LHCN-M2 (cell line): ENCODE measurements at places on chromosomes 13 and 19.

DNA sequence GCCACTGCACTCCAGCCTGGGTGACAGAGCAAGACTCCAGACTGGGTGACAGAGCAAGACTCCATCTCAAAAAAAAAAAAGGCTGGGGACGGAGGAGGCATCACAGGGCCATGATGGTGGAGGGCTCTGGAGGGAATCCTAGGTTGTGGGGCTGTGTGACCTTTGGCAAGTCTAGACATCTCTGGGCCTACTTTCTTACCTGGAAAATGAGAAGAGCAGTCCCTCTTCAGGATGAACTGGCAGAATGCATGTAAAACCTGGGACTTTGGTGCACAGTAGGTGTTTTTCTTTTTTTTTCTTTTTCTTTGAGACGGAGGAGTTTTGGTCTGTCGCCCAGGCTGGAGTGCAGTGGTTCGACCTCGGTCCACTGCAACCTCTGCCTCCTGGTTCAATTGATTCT is 13.7 kb downstream of the CIB3 start:
- DNase-seq, result no peak

- DNase-seq, result no peak
Observed at GRCh38 chr13:92849381-92849780, 377.2 kb upstream of the GPC6 start.

DNA sequence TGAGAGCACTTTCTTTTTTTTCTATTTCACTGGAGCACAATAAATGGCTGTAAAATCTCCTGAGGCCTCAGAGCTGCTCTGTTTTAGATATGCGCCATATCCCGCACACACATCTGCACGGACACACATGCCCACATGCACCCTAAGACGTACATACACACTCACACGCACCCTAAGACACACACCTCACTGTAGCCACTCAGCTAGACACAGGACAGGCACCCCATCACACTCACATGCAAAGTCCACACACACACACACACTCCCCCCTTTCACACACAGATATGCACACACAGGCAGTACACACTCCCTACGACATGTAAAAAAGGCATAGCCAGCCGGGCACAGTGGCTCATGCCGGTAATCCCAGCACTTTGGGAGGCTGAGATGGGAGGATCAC is 8.8 kb downstream of the ELOF1 start:
- no peak for DNase-seq

DNA sequence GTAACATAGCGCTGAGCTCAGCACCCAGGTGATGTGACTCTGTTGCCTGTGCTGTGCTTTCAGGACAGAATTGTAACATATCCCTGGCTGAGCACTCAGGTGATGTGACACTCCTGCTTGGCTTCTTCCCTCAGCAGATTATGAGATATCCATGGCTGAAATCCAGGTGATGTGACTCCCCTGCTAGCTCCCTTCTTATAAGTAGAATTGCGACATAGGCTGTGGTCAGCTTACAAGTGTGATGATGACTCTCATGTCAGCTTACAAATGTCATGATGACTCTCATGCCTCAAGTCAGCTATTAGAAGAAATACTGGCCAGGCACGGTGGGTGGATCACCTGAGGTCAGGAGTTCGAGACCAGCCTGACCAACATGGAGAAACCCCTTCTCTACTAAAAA is 14.3 kb upstream of the ZNF429 start:
- DNase-seq, result no peak

DNA sequence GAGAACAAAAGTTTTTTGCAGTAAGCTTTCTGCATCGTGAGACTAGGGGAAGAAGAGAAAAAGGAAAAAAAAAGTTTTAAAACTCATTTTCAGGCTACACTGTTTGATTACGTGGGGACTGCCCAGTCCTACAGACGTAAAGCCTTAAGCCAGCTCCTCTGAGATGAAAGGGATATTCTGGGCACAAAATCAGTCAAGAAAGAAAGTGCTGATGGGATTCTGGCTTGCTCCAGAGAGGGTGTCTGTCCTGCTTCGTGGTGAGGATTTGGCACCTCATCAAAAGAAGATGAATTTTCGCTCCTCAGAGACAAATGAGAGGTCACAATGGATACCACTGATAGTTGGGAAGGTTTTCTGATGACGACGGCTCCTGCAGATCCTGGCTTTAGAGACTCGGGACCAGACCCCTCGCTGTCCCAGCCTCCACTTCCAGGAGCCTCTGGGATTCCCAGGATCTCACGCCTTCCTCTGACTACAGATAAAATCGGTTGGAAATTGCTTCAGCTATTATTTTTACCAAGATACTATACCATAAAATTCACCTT is 9.7 kb downstream of the TEX29 start:
- no peak for DNase-seq

DNA sequence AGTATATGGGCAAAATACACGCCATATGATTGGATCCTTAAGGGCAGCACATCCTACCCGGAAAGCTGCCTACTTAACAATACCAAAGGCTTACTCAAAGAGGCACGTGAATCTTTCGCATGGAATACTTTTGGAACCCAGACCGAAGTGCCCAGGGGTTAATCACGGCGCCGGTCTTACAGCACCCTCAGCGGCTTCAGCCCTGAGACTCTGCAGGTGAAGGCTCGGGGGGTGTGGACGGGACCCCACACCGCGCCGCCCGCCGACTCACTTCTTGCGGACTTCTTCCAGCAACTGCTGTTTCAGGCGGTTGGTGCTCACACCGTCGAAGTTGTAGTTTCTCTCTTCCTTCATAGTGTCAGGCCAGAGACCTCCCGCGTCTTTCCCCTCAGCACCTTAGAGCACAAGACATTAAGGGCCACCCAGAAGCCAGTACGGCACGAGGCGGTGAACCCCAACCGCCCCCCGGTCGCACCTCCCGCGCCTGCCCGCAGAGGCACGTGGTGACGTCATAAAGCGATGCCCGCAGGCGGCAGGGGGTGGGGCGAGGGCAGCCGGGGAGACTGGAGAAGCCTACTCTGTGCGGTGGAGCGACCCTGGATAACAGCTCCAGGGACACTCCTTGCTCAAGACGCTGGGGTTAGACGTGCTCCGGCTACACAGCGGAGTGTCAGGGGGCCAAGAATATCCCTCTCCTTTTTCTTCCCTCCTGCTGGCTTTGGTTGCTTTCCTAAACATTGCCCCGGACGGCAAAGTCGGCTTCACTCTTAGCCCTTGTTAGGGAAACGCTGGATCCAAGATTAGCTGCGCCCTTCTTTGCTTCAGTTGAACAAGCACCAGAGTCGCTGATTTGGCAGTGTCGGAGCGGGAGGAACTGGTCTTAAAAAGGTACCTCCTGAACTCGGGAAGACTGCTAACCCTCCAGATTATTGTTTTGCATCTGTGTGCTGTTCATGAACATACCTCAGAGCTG is at the start of gene CCDC169:
TSS of gene CCDC169 (minus strand) at position 449 of the 973 bp plus-strand sequence. CDS start at position 354, 95 bp downstream.
- peak; percentile 76 for DNase-seq

GRCh38 chr13:110310541-110311442 is 3.7 kb downstream of the COL4A2 start:
- no peak for DNase-seq

DNA sequence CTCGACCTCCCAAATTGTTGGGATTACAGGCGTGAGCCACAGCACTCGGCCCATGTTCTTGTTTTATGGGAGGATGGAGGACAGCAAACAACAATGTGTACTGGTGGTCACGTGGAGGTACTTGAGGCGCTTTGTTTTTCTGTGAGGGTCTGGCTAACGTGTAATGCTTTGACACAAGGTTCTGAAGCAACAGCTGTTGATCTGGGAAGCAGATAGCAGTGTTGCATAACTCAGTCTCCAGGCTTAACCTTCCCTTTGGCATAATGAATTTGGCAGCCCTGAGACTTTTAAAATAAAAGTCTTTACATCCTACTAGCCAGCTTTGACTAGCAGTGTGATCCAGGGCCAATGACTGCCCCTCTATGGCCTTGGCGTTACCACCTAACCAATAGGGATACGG is 6.9 kb upstream of the ZNF580 start:
- DNase-seq, result no peak

GRCh38 chr13:109403012-109403421 is 383.4 kb downstream of the IRS2 start:
- DNase-seq, result no peak

DNA sequence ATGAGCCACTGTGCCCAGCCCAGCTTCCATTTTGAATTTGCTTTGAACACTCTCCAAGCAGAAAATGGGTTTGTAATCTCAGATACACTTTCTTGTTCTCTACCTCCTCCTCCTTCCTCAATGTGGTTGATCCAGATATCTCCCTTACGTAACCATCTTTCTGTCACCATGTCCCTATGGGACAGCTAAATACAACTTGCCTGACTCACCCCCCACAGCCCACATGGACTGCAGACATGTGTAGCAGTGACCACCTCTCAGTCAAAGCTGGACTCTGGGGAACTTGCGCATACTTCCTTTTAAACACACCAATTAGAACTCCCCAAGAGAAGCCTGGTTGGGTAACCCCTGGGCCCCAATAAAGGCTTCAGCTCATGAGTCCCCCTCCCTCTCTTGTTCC is 10.8 kb upstream of the ZNF799 start:
- DNase-seq, result no peak

DNA sequence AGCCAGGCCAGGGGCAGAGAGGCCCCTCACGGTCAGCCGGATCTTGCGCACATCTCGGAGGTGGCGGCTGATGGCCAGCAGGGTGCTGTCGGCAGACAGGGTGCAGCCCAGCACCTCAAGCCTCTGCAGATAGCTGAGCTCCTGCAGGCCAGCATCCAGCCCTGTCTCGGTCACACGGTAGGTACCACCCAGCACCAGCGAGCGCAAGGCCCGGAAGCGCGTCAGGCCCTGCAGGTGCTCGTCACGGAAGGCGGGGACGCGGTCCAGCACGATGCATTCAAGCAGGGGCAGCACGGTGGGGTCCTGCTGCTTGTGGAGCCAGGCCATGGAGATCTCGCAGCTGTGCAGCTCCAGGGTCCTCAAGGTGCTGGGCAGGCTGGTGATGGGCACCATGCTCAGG is 7.7 kb downstream of the FBXL12 start:
- no peak for DNase-seq

DNA sequence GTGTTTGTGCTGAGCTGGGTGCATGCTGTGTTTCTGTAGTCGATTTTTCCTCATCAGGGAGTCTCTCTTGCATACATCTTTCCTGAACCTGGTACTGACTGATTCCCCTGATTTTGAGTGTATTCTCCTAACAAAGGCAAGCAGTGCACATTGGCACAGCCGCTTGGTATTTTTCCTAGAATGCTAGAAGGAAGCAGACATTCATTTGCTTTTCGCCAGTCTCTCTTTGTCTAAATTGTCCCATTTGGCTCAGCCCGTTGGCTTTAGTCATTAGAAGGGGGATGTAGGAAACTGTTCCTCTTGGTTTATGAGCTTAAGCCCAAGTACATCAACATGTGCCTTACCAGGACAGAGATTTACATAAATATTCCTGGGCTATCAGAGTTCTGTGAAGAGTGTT is 266.1 kb upstream of the TMTC4 start:
- no peak for DNase-seq

DNA sequence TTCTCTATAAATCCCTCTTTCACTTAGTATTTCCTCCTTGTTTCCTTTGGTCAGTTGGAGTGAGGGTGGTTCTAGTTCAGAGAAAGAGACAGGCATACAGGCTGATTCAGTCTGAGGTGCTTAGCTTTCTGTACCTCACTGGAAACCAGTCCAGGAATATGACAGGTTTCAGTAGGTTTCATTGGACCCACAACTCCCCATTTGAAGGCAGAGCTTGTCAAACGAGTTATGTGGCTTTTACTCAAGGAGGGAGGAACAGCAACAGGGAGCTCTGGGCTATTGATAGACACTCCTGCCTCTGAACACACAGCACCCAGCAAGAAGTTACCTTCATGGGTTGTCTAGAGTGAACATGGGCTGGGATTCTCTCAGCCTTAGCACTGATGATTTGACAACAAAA is 14.5 kb downstream of the ACTN4 start:
- no peak for DNase-seq

- no peak for DNase-seq
Observed at GRCh38 chr19:917323-918151, at the start of gene KISS1R. KISS1R (plus strand) TSS chr19:917333; CDS start chr19:917503, 170 bp downstream.

GRCh38 chr13:103315711-103316110 is 249.5 kb upstream of the SLC10A2 start:
- DNase-seq, result no peak

DNA sequence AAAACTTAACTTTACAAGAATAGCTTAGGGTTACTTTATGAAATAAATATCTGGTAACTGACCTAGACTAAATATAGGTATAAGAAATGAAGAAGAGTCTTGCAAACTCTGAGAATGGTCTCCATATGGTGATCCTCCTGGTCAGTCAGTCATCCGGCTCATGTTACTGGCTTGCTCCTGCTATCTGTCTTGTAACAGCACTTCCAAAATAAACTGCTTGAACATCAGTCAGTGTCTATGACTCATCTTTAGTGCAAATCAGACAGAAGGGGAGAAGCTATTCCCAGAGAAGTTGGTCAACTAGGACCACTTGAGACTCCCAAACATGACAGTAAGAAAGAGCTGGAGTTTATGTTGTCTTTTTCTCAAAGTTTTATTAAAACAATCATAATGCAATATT is 1550.9 kb downstream of the PCDH9 start:
- DNase-seq, result peak; percentile 53

DNA sequence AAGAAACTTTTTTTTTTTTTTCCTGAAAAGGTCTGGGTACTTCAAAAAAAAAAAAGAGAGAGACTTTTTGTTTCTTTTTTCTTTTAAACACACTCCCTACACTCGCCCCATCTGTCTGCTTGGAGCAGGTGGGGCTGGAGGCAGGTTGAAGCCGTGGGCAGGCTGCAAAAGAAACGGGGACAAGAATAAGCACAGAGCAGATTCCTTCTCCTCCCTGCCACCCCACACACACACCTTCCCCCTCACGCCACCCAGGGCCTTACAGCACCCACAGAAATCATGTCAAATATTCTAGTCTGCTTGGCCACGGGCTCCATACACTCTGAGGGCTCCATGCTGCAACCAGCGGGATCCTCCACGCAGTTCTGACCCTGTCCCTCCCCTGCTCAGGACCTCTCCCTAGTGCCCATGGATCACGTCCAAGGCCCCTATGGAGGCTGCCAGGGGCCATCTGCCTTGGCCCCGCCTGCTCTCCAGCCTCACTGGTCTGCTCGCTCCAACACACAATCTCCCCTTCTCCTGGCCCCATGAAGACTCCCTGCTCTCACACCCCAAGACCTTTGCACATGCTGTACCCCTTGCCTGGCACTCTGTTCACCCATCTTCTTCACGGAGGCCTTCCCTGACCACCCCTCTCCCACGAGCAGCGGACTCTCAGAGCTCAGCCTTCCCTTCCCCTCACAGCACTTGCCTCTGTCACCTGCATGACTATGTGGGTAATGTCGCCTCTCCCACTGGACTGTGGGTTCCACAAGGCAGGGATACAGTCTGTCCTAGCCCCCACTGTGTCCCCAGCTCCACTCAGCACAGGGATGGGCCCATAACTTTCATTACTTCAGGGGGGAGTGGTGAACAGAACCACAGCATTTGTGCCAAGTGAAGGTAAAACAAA is 11.4 kb downstream of the AKT2 start:
- no peak for DNase-seq

GRCh38 chr13:44108331-44108858 is 228.7 kb downstream of the LACC1 start:
- DNase-seq, result no peak

GRCh38 chr19:7597689-7598088 is 2.0 kb downstream of the CAMSAP3 start:
- DNase-seq, result no peak

GRCh38 chr13:78657699-78658629 is 991 bp downstream of the OBI1 start:
- peak; percentile 3 for DNase-seq

GRCh38 chr13:112902101-112902651 is 66.8 kb upstream of the MCF2L start:
- DNase-seq, result no peak
